Substantia nigra (tissue), 51 donors: ENCODE measurements at places on chromosomes 7 and 10.

- DNase-seq, result no peak
These were observed 15.1 kb upstream of the NME8 start for GRCh38 chr7:37833107-37833817.

GRCh38 chr10:11113156-11113555 is 95.5 kb downstream of the CELF2 start:
- no peak for DNase-seq

DNA sequence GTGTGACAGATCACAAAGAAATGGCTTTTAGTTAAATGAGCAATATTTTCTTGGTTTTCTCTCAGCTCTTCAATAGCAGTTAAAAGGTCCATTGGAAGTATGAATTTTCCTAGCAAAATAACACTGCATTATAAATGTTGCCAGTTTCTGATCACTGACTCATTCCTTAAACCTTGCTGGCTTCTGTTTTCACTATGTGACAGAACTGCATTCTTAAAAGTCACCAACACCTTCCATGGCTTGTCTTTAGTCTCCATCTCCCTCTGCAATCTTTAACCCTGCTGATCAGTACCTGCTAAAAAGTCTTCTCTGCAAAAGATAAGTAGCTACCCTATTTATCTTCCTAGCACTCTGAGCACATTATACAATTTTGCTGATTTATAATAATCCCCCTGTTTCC is 405.0 kb upstream of the LRRN3 start:
- DNase-seq, result no peak

GRCh38 chr10:73226663-73227062 is 20.4 kb downstream of the DNAJC9 start:
- no peak for DNase-seq

GRCh38 chr10:100661520-100661919 is 83.9 kb upstream of the PAX2 start:
- no peak for DNase-seq

DNA sequence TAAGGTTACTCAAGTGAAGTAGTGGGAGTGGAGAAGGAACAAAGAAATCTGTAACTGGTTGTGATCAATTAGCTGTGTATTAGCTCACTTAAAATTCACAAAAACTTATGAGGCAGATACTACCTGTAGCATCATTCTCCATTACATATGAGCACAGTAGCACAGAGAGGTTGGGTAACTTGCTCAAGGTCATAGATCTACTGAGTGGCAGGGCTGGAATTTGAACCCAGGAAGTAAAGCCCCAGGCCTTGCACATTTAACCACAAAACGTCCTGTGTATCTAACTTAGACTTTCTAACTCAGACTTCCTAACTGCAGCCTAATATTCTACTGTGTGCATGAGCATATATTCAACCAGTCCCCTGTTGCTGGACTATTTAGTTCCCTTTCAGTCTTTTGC is 5.6 kb upstream of the SLF2 start:
- DNase-seq, result no peak

DNA sequence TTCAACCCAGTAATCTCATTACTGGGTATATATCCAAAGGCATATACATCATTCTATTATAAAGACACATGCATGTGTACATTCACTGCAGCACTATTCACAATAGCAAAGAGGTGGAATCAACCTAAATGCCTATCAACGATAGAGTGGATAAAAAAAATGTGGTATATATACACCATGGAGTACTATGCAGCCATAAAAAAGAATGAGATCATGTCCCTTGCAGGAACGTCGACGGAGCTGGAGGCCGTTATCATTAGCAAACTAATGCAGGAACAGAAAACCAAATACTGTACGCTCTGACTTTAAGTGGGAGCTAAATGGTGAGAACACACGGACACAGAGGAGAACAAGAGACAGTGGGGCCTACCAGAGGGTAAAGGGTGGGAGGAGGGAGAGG is 105.5 kb downstream of the SLC25A13 start:
- DNase-seq, result no peak

- DNase-seq, result no peak
These were observed 18.5 kb downstream of the KIAA1549 start for GRCh38 chr7:138962561-138963270.

GRCh38 chr10:114806562-114807391 is 14.8 kb upstream of the FHIP2A start:
- DNase-seq, result no peak

DNA sequence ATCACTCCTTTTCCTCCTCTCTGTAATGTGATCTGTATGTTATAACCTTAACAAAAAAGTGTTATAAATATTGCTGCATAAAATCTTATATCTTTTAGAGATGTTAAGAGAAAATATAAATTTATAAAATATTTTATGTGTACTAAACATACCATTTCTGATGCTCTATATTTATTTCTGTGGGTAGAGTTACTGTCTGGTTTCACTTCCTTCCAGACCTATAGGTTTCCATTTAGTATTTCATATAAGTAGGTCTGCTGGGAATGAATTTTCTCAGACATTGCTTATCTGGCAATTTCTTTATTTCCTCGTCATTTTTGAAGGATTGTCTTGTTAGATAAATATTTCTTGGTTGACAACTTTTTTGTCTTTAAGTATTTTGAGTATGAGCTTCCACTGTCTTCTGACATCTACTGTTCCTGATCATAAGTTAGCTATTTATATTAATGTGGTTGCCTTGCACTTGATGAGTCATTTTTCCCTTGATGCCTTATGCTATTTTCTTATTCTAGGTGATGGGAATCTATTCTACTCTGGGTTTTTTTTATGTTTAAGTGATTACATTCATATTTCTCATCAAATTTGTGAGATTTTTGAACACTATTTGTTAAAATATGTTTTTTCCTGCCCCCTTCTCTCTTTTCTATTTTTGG is 11.2 kb upstream of the THSD7A start:
- DNase-seq, result no peak

DNA sequence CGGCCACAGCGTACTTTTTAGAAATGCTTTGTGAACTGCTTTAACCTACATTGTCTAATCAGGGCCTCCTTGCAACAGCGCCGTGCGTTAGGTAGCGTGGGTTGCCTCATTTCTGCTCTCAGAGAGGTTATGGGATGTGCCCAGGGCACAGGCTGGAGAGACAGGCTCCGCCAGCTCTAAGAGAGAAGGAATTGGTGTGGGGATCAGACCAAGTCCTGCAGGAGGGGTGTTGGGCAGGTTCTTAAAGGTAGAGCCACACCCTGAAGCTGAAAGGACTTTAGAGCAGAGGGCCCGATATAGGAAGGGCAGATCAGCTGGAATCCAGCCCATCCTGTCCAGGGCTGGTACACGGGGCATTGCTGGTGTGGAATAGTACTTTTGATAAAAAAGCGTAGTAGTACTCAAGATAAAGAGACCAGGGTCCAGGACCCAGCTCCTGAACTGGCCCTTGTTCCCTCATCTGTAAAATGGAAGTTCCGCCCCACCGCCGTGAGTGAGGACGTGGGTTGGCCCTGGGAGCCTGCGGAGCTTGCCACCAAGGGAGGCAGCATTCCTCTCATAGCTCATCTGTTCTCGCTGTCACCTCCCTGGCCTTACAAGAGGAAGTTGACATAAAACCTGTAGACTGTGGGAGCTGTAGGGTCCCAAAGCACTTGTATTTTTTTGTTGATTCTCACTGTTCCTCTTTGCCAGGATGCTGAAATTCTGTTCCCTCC is 37.2 kb downstream of the TMEM120A start:
- no peak for DNase-seq

DNA sequence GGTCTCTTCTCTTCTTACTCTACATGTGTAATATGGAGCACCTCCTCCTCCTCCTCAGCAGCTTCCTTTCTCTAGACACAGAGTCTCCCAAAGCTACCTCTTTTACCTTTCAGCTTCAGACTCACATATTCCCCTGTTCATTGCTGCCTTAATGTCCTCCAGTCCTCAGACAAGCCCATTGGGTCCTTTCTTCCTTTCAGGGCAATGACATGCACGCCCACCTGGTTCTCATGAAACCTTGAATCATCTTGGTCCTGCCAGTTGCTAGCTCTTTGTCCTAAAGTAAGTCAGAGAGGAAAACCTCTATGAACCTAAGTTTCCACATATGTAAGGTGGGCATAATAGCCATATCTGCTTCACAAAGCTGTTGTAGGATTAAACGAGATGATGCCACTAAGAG is 227.0 kb downstream of the RPS24 start:
- no peak for DNase-seq

DNA sequence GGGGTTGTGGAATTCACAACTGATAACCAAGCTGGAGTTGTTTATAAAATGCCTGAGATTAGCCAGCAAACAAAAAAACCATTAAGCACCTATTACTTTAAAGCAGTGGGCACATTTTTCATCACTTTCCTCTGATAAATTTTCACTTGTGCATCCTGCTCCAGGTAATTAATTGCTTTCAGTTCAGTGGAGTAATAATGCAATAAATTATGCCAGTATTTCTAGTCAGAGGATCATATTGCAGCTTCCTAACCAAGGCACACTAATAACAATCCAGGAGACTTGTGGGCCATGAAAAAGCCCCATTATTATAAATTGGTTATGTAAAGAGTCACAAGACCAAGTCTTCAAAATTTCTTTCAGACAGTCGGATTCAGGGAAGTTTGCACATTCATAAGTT is 193.2 kb downstream of the LRMDA start:
- DNase-seq, result no peak

DNA sequence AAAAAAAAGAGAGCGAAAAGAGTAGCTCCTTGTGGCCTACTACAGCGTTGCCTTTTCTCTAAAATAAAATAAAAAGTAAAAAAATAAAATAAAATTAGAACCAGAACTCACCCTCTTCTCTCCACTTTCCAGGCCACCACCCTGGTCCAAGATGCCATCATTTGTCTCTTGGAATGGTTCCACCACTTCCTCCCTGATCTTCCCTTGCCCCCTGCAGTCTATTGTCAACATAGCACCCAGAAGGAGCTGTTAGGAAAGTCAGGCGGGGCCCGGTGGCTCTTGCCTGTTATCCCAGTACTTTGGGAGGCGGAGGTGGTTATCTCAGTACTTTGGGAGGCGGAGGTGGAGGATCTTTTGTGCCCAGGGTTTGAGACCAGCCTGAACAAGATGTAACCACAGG is 7.6 kb upstream of the GRID2IP start:
- DNase-seq, result no peak

DNA sequence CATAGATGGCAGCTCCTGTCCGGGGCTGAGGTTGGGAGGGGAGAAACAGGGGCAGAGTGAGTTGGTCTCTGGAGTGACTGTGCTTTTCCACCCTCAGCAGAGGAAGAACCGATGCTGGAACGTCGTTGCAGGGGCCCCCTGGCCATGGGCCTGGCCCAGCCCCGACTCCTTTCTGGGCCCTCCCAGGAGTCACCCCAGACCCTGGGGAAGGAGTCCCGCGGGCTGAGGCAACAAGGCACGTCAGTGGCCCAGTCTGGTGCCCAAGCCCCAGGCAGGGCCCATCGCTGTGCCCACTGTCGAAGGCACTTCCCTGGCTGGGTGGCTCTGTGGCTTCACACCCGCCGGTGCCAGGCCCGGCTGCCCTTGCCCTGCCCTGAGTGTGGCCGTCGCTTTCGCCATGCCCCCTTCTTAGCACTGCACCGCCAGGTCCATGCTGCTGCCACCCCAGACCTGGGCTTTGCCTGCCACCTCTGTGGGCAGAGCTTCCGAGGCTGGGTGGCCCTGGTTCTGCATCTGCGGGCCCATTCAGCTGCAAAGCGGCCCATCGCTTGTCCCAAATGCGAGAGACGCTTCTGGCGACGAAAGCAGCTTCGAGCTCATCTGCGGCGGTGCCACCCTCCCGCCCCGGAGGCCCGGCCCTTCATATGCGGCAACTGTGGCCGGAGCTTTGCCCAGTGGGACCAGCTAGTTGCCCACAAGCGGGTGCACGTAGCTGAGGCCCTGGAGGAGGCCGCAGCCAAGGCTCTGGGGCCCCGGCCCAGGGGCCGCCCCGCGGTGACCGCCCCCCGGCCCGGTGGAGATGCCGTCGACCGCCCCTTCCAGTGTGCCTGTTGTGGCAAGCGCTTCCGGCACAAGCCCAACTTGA is 2.7 kb downstream of the REPIN1 start:
- no peak for DNase-seq

DNA sequence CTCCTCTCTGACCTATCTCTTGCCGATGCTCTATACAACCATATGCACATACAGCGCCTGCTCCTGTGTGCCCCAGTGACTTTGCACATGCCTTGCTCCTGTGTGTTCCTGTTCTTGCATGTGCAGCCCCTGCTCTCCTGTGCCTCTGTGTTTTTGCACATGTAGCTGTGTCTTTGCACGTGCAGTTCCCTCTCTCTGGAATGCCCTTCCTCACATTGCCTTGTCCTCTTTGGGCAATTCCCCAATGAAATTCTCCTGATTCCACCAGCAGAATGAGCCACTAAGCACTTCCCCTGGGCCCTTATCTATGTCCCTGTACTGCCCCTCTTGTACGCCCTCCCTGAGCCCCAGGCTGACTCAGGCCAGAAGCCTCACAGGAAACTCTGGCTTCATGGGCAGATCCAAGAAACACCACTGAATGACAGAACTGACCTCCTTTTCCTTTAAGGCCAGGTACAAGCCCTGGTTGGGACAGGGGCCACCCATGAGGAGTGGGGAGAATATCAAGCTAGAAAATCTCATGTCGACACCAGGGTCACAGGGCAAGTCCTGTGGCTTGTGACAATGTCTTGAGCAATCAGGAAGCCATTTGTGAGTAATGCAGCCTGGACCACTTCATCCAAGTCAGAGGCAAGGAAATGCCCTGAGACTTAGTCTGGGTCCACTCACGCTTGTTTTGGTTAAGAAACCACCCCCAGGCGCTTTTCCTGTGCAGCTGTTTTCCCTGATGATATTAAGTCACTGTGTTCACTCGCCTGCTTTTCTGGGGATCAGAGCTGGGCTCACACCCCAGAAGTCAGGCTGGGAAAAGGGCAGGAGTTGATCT is 1.9 kb upstream of the ARHGAP22 start:
- DNase-seq, result no peak

DNA sequence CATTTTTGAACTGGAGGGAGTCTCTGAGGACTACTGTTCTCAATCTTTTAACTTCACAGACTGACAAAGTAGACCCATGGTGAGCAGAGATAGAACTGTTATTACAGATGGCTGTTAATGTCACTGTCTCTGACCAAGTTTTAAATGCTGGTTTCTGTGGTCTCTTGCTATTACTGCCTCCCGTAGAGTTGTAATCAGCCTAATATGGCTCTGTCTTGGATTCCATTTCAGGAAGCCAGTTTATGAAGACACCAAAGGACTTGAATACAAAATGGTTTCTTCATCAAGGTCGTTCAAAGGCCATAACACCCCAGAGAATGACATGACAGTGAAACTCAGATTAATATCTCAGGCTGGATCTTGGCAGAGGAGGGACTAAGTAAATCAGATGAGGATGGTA is 3.9 kb downstream of the SFRP4 start:
- DNase-seq, result no peak

DNA sequence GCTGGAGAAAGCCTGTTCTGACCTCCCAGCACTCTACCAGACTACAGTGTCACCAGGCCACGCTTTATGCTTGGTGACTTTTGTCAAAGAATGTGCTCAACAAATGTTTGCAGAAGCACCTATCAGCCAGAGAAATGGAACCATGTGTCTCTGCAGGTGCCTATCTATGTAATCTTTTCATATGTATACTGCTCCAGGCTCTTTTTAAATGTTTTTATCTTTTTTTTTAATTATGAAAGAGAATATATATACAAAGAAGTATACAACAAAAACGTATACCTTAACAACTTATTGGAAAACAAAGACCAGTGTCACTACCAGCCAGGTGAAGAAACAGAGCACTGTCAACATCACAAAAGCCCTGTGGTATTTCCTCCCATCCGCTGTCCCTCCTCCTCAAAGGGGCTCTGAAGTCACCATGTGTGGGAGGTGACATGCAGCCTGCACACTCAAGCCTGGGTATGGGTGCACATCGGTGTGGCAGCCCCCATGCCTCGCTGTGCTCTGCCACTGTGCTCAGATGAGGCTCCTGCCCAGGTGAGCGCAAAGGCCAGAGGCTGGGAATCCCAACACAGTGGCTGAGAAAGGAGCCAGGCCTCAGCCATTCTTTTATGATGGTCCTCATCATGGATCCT is 120.6 kb downstream of the CLEC2L start:
- DNase-seq, result no peak
